Activated CD4-positive, alpha-beta T cell treated with anti-CD3 and anti-CD28 coated beads, Interleukin-2, amount 10 ng/mL, durations not matched to agents 7 days and 5 days (primary cell): ENCODE measurements at places on chromosomes 12 and 14. TPM values are rescaled to one million over a fixed set of nuclear protein-coding genes. Genes with fewer than 3 reads are reported as not detected.

CD27 gene
- total RNA-seq: 134 TPM

DNA sequence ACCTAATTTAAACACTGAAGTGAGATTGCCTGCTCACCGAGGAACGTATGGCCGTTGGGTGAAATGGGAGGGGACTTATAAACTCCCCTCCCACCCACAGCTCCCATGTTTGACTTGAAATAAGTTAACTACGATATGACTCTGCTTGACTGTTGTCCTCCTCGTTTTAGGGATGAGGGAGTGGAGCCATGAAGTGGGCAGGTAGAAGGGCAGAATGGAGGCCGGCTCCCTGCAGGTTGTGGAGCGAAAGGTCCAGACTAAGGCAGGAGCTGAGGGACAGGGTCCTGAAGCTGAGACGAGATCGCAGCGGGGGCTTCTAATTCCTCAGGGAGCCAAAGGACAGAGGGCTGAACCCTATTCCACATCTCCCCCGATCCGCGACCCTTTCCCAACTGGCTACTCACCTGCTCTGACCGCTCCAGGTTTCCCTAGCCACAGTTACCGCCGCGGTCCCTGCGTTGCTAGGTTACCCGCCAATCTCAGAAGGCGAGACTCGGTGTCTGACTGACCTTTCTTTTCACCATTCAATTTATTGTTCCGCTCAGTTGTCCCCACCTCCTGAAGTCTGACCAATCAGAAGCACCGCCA lies 577 bp upstream of the TPCN1 start:
- H3K27ac ChIP-seq: peak overlapping the region; percentile 91
- no peaks in the 10 kb centered on the region for H3K36me3 ChIP-seq
- H3K4me3 ChIP-seq: peak overlapping the region; percentile 76
- peaks cover 2% of the 10 kb centered on the region for H3K27me3 ChIP-seq

DNA sequence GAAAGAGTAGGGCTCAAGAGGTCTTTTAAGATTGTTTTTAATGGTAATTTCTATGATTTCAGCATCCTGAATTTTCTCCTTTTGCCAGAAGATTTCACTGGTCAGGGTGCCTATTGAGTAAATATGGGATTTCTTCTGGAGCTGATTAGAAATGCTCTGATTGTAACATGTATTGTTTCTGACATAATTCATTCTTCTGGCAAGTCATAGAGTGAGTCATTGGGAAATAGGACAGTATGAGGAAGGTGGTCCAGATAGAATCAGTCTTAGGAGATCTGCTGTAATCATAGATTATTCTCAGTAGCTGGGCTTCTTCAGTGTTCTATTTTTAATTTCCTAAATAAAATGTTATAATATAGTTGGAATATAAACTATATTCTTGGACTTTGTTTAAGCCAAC lies 182.0 kb upstream of the NAV3 start:
- no peaks in the 10 kb centered on the region for H3K27me3 ChIP-seq
- no peaks in the 10 kb centered on the region for H3K4me1 ChIP-seq
- no peak overlapping the region for H3K27ac ChIP-seq
- no peak overlapping the region for H3K4me3 ChIP-seq

- H3K27ac ChIP-seq: peak overlapping the region; percentile 87
- no peak for DNase-seq
- H3K27me3 ChIP-seq: peaks cover 10% of the 10 kb centered on the region
- peak overlapping the region; percentile 81 for H3K4me3 ChIP-seq
- H3K36me3 ChIP-seq: peaks cover 21% of the 10 kb centered on the region
Observed at GRCh38 chr12:27779416-27779919, 565 bp upstream of the KLHL42 start.

PLEKHH1 gene
- 0.29 TPM for total RNA-seq

DNA sequence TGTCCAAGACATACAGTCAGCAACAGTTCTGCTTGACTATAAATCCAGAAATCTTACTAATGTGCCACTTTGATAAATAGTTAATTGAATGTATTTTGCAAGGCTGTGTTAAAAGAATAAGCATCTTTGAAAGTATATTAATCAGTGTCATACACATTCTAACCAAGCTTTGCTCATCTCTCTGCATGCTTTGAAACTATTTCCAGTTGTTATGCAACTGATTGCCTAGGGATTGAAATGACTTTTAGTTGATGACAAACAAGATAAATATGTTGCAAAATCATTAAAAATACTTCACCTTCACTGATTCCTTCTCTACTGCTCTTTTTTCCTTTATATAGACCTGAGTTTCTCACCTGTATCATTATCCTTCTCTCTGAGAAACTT lies 91.3 kb downstream of the AEBP2 start:
- no peak overlapping the region for H3K27ac ChIP-seq
- peaks cover 17% of the 10 kb centered on the region for H3K36me3 ChIP-seq
- no peak overlapping the region for H3K4me3 ChIP-seq
- no peak for DNase-seq
- H3K27me3 ChIP-seq: no peaks in the 10 kb centered on the region
- peaks cover 26% of the 10 kb centered on the region for H3K4me1 ChIP-seq

DNA sequence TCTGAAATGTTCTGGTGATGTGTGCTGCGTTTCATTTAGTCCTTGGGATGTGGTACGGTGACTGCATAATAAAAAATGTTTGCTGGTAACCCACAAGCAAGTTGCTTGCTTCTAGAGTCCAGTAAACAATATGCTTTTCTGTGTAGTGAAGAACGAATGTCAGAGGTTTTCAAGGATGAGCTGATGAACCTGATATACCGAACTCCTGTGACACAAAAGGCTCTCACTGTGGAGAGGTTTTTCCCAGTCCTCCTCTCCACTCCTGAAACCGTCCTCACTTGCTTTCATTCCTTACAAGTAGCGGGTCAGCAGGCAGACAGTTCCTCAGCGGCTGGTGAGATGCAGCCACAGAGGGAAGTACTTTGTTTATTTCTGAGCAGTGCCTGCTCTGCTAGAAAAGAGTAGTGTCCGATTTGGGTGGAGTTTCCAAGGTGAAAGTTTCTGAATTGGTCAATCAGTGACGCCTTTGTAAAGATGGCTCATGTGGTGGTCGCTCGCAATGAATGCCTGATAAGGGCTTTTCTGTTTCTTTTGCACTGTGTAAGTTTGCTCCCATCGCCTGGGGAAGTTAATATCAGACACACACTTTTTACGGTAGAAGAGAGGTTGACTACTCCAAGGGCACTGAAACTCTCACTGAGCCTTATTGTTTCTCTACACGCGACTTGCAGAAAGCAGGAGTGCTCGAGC lies 3.0 kb downstream of the ETV6 start:
- peaks cover 63% of the 10 kb centered on the region for H3K4me1 ChIP-seq
- no peaks in the 10 kb centered on the region for H3K27me3 ChIP-seq
- DNase-seq: peak; percentile 14
- H3K27ac ChIP-seq: peak overlapping the region; percentile 99

- H3K36me3 ChIP-seq: no peaks in the 10 kb centered on the region
- no peaks in the 10 kb centered on the region for H3K27me3 ChIP-seq
- no peak overlapping the region for H3K27ac ChIP-seq
- H3K4me3 ChIP-seq: no peak overlapping the region
- DNase-seq: no peak
Observed at GRCh38 chr12:87801860-87802720, 227.1 kb downstream of the C12orf50 start.

TAS2R7 gene
- not detected for total RNA-seq

GRCh38 chr14:20714593-20715250 lies 26.2 kb downstream of the ANG start:
- no peak overlapping the region for H3K27ac ChIP-seq
- no peak for DNase-seq
- no peaks in the 10 kb centered on the region for H3K4me1 ChIP-seq
- no peak overlapping the region for H3K4me3 ChIP-seq
- peaks cover 6% of the 10 kb centered on the region for H3K27me3 ChIP-seq

ATG14 gene
- total RNA-seq: 5.3 TPM

DNA sequence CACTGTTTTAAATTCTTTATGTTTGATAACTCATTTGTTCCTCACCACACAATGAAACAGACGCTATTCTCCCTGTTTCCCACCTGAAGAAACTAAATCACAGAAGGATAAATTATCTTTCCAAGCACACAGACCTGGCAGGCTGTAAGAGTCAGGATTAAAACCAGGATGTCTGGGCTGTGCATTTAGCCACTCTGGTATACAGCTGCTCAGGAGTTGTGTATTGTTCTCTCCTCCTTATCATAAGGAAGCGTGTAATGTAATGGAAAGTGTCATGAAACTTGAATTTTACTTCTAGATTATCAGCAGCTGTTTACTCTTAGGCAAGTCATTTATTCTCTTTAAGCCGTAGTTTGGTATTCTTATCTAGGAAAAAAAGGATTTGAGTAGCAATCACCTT lies 154.8 kb upstream of the LRIG3 start:
- H3K36me3 ChIP-seq: no peaks in the 10 kb centered on the region
- H3K27ac ChIP-seq: no peak overlapping the region
- H3K27me3 ChIP-seq: peaks cover 3% of the 10 kb centered on the region
- DNase-seq: no peak

DNA sequence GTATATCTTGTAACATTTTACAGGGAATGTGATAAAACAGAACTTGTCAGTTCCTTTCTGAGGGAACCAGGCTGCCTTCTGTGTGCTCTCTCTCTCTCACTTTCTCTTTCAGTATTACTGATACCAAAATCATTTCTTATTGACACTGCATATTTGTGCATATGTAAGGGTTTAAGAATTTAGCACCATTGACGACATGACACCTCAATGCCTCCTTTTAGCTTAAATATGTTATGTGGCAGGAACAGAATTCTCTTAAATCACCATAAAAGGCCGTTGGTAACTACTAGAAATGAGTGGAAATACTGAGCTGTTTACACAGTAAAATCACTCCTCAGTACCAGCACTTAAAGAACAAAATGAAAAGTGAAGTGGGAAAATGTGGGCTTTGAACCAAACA lies 457.7 kb upstream of the SYT1 start:
- H3K27me3 ChIP-seq: no peaks in the 10 kb centered on the region
- H3K36me3 ChIP-seq: no peaks in the 10 kb centered on the region
- DNase-seq: no peak
- no peak overlapping the region for H3K4me3 ChIP-seq
